ENCODE measurements at places on chromosomes 1 and 21.

DNA sequence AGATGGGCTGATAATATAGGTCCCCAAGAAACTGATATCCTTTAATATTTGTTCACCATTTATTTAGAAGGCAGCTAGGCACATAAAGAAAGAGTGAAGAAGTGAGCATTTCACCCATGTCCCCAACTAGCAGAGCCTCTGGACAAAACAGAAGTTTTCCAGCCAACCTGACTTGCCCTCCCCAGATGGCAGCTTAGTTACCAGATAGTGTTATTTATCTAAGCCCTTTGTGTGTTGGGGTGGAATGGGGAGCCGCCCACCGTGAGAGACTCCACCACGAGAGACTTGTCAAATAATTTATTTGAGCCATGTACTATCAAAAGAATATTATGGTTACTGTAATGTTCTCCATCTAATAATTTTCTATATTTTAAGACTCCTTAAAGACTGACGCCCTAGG, 54.9 kb upstream of the C1orf198 start:
- DNase-seq, result no peak

DNA sequence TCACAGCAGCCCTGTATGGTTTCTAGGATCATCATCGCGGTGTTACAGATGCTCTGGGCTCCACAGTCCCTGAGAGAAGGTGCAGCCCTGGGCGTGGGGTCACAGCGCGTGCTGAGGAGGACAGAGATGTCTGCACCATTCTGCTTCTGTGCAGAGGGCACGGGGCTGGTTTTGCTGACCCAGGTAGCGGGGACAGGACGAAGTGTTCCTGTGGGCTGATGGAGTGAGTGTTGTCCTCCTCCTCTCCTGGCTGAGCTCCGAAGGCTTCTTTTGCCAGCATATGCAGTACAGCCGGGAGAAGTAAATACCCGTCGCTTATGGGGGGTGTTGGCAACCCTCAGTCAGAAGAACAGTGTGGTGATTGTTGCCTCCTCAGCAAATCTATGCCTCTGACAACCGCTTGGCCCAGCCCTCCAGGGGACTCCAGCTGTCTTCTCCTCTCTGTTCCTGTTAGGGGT, 101.5 kb downstream of the DDX20 start:
- no peak for DNase-seq

- DNase-seq, result peak; percentile 20
Measured at GRCh38 chr1:112618114-112618720, 724 bp downstream of the ST7L start.

DNA sequence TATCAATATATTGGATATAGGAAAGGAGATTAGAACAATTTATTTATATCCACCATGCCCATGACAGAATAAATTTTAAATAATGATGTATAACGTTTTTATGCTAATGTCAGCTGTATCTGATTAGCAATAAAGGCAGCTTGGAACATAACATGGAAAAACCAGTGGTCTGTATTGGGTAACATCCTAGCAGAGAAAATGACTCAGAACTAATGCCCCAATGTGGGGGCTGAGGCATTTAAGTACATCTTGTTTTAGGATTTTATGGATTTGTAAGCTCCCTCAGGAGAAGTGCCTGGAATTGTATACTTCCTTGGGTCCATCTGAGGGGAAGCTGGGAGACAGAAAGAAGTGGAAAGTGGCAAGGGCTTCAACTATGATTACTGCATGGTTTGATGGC, 82.3 kb downstream of the HMCN1 start:
- no peak for DNase-seq

- no peak for DNase-seq
Measured at GRCh38 chr1:240232530-240232929, 140.8 kb downstream of the FMN2 start.

DNA sequence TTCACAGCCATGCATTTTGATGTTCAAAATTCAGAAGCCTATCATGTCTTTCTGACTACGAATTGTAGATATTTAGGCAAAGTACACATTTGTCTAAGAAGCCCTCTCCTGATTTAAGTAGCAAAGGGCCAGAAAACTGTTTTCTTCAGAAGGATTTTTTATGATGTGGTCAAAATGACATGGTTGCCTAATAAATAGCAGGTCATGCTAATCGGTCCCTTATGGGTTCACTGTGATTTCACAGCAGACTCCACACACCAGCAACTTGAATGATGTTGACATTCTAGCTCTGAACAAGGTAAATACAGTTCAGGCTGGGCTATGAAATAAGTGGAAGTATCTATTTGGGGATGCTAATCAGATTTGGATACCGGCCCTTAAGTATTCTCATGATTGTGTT, 178.7 kb upstream of the DPYD start:
- no peak for DNase-seq

GRCh38 chr21:40577285-40578043, 269.5 kb downstream of the DSCAM start:
- no peak for DNase-seq

GRCh38 chr1:150256198-150256553, 1.4 kb upstream of the CA14 start:
- DNase-seq, result no peak

All from NCI-H510A treated with DMSO at 0.1 percent for 48 hours (cell line).